CD4-positive, alpha-beta T cell treated with Interleukin-21 for 1 hour (primary cell): ENCODE measurements at places on chromosomes 2 and 18.

GRCh38 chr2:11630855-11631254 is 39.1 kb downstream of the NTSR2 start:
- DNase-seq, result no peak

- DNase-seq, result no peak
Measured at GRCh38 chr2:174617718-174618117, 20.1 kb upstream of the WIPF1 start.

GRCh38 chr2:38633895-38634294 is 31.2 kb upstream of the HNRNPLL start:
- DNase-seq, result no peak

DNA sequence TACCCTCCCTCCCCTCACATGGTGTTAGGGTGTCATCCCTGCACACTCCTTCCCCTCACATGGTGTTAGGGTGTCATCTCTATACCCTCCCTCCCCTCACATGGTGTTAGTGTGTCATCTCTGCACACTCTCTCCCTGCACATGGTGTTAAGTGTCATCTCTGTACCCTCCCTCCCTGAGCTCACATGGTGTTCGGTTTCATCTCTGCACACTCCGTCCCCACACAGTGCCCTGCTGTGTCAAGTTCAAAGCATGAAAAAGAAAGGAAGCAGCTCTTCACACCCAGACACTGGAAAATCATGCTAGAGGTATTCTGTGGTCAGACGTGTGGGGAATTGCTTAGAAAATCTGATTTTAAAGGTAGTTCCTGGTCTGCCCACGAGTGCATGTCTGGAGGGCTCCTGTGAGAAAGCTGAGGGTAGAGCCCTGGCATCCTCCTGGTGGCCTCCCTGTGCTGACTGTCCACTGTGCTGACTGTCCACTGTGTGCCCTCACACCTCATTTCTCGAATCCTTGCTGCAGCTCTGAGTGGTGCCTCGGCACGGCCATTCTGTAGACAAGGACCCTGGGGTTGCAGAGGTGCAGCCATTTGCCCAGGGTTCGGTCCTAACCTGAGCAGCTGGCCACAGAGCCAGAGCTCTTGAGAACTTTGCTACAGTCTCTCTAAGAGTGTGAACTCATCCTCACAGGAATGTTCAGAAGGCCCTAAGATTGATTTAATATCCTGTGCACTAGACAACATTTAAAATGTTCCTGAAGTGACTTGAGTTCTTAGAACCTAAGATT is 69.1 kb upstream of the NFATC1 start:
- peak; percentile 10 for DNase-seq

- no peak for DNase-seq
Measured at GRCh38 chr2:84959095-84959565, 11.8 kb upstream of the KCMF1 start.

DNA sequence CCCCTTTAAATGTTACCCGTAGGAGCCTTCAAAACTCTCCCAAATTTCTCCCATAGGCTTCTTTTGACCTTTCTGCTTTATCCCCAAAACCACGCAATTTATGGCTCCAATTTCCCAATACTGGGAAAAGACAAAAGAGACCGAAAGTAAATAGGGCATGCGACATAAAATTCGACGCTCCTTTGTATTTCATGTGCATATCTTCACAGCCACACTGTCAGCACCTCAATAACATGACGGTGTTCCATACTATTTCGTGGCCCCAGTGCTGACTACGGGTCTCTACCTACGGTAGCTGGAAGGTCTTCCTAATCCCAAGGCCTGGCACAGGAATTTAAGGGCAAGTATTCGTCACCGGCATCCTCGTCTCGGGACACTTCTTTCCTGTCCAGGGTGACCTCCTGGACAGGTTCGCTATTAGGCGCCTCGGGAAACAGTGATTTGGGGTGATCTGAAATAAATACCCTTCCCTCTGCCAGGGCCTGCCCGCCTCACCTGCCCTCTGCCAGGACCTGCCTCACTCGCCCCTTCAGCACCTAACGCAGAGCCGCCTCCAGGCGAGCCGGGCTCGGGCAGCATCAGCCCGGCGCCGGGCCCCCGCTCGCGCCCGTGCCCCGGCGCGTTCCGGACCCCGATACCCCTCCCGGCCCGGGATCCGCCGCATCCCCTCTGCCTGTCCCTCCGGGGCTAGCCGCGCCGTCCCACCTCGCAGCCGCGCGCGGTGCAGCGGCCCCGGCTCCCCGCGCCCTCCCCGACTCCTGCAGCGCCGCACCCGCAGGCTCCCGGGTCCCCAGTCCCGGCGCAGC is 680 bp downstream of the DTNB start:
- peak; percentile 75 for DNase-seq

DNA sequence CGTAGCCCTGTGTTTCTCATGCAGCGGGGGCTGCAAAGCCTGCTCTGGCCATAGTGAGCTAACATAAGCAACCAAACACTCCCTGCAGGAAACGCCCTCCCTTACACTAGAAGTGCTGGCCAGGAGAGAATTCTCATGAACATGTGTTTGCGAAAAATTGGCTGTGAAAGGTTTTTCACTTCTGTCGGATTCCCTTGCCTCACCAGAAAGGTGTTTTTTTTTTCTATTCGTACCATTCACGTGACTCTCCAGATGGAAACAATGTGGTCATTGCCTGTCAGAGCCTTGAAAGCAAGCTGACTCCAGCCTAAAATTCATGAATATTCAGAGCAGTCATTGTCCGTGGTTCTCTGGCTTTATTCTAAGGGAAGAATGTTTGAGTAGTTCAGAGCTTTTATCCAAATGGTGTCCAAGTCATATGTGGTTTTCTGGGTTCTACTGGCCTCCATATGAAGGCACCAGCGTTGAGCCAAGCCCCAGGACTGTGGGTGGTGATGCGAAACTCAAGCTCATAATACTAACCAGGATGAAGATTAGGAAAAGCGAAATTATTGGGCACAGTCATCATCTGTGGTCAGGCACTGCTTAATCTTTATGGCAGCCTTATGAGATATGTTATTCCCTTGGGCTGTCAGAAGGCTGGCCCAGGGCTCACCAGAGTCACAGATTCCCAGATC is 236.4 kb downstream of the ALPK2 start:
- no peak for DNase-seq

- DNase-seq, result no peak
Measured at GRCh38 chr2:16620590-16620989, 45.0 kb downstream of the CYRIA start.

DNA sequence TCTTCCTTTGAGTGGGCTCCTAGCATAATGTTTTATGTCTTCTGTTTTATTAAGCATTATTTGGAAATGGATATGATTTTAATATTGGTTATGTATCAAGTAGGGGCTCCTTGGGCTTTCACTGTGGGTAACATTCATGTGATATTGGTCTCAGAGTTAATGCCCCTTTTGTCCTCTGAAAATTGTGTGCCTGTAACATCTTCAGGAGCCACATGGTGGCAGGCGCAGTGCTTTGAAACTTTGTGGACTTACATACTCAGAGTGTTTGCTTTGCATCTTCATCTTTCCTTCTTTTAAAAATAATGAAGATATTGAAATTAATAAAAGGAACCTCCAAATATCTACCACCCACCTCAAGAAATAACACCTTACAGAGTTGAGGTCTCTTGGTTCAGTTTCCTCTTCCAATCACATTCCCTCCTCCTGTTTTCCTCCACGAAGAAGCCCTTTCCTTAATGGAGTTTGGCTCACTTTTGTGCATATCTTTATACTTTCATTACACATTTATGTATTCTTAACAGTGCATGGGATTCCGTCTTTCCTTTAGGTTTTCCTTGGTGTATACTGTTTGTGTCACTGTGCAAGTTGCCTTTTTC is 73.5 kb downstream of the LIMS1 start:
- peak; percentile 69 for DNase-seq

GRCh38 chr2:100853909-100854810 is 34.2 kb downstream of the NPAS2 start:
- peak; percentile 1 for DNase-seq

DNA sequence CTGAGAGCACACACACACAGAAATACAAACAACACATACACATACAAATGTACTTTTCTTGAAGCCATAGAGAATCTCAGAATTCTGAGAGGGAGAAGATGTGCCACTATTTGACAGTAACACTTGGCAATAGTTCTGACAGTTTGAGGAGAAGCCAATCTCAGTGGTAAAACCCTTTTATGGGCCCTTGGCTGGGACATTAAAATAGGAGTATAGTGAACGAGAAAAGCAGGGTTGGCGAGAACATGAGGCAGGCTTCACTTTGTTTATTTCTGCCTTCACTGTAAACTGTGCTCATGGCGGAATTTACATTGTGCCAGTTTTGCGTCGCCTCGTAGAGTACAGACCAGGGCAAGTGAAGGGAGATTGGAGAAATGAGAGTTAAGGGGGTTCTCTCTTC is 449.4 kb upstream of the POU3F3 start:
- no peak for DNase-seq

- DNase-seq, result no peak
Measured at GRCh38 chr18:55485666-55486065, 102.3 kb downstream of the TCF4 start.

DNA sequence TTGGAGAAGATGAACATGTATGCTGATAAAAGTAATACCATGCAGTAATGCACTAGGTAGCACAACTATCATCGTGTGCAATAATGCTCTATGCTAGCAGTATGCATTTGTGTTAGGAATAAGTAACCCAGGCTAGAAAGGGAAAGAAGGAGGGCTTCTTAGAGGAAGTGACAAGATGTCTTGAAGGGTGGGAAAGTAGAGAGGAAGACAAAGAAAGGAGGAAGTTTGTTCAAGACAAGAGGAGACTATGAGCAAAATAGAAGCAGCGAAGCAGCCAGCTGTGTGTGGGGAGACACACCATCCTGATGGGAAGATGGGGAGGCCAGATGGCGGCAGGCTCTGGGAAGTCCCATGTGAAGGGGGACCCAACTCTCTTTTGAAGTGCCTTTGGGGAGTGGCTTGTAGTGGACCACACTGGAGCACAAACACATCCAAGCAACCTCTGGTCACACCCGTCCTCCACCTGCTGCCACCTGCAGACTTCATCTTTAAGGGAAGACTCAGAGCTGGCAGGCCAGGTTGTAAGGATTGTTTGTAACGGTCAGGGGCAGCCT is 39.9 kb upstream of the INHBB start:
- DNase-seq, result no peak

DNA sequence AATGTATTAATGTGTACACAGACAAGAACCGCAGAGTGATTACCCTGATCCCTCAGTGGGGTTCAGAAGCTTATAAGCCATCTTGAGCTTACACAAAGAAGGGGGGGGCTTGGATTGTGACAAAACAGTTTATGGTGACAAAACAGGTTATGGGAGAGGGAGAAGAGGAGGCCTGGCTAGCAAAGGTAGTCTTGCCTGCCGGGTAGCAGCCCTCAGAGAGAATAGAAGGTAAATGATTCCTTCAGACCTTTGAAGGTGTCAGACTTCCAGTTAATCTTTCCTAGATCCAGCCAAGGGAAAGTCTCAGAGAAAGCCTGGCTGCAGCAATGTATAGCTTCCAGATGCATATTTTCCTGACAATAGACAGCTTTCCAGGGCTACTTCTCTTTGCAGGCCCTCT is 44.6 kb upstream of the RAPH1 start:
- no peak for DNase-seq

GRCh38 chr2:180872255-180872654 is 108.2 kb upstream of the UBE2E3 start:
- no peak for DNase-seq

DNA sequence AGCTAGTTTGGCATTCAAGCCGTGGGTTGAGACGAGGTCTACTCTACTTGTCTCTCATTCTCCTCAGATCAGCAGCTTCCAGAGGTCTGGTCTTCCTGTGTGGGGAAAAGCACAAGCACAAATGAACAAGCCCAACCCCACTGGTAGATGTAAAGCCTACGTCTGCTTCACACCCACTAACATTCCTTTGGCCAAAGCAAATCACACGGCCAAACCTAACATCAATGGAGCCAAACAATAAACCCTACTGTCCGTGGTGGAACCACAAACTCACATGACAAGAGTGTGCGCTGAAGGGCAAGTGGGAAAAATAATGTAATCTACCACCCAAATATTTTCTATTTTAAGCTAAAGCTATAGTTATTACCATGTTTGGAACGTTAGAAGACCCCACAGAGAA is 179.3 kb upstream of the MGAT5 start:
- DNase-seq, result no peak

DNA sequence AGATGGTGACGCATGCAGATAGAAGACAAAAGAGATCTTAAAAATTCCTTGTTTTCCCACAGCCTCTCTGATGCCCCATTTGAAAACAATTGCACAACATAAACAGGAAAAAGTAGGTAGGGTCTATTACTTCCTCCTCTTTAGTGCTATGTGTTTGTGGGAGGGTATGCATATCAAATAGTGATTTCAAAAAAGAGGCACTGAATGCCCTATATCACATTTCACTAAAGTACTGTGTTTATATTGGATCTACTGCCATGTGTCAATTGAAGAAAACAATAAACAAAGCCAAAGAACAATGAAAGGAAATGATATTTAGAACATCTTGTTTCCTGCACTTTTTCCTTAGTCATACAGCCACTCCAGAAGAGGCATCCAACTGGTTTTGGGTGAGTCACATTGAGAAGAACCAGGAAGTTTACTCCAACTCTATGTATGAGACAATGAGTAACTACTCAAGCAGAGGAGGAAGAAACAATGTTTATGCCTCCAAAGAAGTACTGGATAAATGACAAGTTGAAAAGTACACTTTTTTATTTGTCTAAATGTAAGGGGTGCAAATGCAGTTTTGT is 583.6 kb downstream of the FBXO15 start:
- DNase-seq, result no peak

- no peak for DNase-seq
Measured at GRCh38 chr18:44409071-44409470, 271.6 kb upstream of the SETBP1 start.

GRCh38 chr2:37378411-37378810 is 34.0 kb downstream of the QPCT start:
- no peak for DNase-seq

DNA sequence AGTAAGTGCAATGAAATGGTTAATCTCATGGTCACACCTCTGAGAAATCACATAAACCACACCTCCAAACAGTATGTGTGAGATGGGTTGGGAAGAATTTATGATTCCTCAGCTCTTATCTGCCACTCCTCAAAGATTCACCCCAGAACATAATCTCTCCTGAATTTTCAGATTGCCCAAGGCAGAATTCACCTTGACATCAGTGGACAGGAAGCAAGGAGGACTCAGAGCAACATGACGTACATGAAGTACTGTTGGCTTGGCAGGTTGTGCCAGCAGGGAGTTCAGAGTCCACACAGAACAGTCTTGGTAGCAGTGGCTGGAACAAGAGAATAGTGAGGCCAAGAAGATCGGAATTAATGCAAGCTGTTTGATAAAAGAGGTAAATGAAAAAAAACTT is 31.7 kb upstream of the CYBRD1 start:
- no peak for DNase-seq

GRCh38 chr18:54964741-54965140 is 5.5 kb upstream of the CCDC68 start:
- no peak for DNase-seq

DNA sequence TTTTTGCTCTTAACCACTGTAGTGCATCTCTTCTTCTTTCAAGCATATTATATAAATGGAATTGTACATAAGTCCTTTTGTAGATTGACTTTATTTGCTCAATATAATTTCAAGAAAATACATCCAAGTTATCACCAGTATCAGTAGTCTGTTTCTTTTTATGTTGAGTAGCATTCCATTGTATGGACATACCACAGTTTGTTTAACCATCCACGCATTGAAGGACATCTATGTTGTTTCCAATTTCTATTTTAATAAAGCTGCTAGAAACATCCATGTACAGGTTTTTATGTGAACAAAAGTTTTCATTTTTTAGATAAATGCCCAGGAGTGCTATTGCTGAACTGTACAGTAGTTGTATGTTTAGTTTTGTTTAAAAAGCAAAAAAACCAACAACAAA is 387.5 kb upstream of the SOX11 start:
- DNase-seq, result no peak
